Right lobe of liver (tissue), 6 donors: ENCODE measurements at places on chromosomes 2 and 18.

- no peak for DNase-seq
These were observed 68.1 kb downstream of the MYOM1 start for GRCh38 chr18:3151399-3152264.

GRCh38 chr18:5288517-5288935 lies 7.0 kb downstream of the ZBTB14 start:
- DNase-seq = no peak

DNA sequence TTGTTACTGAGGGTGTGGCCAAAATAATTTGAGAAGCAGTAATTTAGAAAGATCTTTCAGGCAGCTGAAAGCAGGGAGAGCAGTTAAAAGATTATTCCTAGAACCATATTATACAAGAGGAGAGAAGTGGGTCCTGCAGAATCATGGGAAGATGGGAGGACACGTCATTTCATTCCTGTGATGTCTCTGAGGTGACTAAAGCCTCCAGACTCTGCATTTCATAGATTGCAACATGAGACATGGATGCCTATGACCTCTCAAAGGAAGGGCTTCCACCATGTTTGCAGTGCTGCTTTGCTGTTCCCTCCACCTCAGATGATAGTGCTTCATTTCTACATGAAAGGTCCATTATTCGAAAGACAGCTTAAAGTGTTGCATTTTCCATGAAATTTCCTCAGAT lies 788.4 kb downstream of the TSN start:
- no peak for DNase-seq

- no peak for DNase-seq
These were observed 49.7 kb downstream of the BABAM2 start for GRCh38 chr2:27940090-27940671.

GRCh38 chr2:16413285-16413684 lies 252.3 kb downstream of the CYRIA start:
- no peak for DNase-seq

- no peak for DNase-seq
These were observed 62.7 kb downstream of the PTRHD1 start for GRCh38 chr2:24730481-24730880.

GRCh38 chr2:10501451-10501961 lies 53.4 kb upstream of the ODC1 start:
- peak; percentile 37 for DNase-seq

DNA sequence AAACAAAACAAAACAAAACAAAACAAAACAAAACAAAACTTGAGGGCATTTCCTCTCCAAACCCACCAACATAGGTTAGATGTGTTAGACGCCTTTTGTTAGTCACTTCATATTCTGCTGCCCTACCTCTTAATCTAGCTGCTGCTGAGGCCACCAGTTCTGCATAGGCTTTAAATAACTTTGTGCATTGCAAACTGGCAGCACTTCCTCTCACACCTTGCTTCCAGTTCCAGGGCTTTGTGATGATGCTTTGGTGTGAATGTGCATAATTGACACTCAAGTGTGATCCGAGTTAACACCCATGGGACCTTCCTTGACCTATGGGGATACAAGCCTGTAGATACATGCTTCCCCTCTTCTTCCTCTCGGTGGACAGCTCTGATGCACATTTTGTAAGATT lies 2.3 kb upstream of the SERPINB11 start:
- no peak for DNase-seq

DNA sequence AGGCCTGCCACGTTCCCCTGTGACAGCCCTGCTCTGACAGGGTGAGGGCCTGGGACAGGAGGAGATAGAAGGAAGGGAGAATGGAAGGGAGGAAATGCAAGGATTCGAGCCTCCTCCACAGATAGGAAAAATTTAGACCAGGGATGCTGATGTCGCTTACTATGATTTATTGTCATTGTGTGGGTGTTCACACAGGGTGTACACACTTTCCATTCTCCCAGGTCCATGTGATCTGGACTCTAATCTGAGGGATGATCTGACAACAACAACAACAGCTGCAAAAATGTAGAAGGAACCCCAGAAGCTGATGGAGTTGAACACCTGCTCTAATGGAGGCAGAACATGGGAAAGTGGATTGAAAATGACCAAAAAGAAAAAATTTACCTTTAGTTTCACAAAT lies 231.7 kb upstream of the TNP1 start:
- DNase-seq = no peak

DNA sequence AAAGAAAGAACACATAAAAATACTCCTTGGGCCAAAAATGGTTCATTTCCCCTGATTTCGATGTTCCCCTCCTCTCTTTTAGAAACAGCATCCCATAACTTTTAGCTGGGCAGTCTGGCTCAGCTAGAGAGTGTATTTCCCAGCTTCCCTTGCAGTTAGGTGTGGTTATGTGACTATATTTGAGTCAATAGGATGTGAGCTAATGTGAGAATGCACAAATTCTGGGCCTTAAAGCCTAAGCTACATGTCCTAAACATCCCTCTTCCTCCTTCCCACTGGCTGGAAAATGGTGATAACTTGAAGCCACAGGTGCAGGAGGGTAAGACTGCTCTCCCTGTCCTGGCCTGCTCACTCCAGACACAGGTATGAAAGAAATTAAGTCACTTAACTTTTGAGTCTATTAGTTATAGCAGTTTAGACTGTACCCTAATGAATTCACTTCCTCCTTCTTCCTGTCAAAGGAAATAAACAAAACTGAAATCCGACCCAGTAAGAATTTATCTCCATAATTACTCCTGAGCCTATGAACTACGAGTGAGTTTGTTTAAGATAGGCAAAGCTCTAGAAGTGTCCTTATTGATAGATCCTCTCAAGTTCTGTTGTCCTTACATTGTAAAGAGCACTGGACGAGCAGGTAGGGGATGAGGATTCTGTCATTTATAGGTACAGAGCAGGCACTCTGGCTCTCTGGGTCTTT lies 177.6 kb downstream of the MTX2 start:
- DNase-seq = no peak

DNA sequence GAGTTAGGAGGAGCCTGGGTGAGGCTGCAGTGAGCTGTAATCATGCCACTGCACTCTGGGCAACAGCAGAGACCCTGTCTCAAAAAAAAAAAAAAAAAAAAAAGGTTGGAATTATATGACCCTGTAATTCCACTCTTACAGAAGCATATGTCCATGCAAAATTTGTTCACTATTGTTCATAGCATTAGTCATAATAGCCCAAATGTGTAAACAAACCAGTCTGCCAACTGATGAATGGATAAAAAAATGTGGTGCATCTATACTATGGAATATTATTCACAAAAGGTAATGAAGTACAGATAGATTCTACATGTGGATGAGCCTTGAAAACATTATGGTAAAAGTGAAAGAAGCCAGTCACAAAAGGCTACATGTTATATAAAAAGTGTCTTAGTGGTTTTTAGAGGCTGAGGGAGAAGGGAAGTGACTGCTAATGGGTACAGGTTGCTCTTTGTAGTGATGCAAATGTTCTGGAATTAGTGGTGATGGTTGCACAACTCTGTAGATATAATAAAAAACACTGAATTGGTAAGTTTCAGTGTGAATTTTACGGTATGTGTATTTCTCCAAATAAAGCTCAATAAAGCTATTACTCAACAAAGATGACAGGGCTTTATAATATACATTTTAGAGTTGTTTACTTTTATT lies 9.4 kb downstream of the COA5 start:
- DNase-seq = no peak

DNA sequence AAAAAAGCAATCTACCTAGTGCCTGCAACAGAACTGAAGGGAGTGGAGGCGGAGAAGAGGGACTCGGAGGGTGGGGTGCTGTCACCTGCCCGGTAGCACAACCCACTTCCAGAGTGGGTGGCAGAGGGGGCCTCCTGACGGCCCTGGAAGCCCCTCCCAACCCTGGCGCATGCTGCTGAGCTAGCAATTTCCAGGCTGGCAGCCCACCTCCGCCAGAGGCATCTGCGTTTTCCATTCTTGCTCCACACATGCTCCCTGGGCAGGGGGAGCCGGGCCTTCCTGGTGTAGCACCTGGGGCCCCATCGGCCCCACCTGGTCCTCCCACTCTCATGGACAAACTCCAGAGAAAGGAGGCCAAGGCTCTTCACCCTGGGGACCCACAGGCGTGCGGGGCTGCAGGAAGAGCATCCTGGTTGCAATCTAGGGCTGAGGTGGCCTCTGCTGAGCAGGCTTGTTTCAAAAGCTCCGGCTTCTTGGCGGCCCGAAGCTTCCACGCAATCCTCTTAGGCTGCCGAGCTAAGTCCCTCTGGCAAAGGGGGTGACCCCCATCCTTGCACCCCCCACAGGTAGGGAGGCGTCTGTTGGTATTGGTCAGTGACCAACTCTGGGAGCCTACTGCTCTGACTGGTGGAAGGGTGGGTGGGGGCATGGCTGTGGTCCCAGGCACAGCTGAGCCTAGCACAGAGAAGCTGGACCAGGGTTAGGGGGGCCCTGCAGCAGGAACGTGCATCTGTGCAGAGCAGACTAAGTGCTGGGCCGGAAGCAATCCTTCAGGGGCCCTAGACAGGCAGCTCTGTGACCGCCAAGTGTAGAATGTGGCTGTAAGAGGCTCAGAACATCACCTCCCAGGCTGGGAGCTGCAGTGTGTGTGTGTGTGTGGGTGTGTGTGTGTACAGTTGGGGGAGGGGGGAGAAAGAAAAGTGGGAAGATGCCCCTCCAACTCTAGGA lies 2.6 kb downstream of the HS6ST1 start:
- no peak for DNase-seq

- DNase-seq = no peak
These were observed 287.4 kb downstream of the PID1 start for GRCh38 chr2:228983700-228984099.

GRCh38 chr18:45415614-45416013 lies 199.7 kb upstream of the SLC14A2 start:
- DNase-seq = no peak

DNA sequence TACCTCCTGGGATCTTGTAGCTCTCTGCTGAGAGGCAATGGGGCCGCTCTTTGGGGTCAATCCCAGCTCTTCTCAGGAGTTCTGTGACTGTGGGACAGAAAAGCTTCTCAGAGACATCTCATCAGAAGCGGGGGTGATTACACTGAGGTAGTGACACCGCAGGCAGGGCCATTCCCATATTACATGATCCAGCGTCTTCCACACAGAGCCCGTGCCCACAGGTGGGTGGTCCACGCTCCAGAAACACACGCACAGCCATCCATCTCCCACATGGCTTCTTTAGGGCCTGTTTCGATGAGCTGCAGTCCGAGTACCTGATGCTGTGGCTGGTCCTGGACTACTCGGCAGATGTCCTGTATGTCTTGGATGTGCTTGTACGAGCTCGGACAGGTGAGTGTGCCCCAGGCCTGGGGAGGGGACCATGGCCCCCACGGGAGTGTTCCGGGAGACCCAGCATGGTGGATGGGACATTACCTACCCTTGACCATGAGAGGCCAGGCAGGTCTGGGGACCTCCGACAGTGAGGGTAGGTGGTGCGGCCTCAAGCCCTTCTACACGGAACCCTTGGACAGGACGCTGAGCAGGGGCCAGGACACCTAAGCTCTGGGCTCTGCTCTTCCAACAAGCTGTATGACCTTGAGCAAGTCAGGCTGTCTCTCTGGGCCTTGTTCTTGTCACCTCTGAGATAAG lies 45.5 kb downstream of the CNGA3 start:
- DNase-seq = no peak

- no peak for DNase-seq
These were observed 646.3 kb upstream of the LRATD1 start for GRCh38 chr2:13986119-13986720.

DNA sequence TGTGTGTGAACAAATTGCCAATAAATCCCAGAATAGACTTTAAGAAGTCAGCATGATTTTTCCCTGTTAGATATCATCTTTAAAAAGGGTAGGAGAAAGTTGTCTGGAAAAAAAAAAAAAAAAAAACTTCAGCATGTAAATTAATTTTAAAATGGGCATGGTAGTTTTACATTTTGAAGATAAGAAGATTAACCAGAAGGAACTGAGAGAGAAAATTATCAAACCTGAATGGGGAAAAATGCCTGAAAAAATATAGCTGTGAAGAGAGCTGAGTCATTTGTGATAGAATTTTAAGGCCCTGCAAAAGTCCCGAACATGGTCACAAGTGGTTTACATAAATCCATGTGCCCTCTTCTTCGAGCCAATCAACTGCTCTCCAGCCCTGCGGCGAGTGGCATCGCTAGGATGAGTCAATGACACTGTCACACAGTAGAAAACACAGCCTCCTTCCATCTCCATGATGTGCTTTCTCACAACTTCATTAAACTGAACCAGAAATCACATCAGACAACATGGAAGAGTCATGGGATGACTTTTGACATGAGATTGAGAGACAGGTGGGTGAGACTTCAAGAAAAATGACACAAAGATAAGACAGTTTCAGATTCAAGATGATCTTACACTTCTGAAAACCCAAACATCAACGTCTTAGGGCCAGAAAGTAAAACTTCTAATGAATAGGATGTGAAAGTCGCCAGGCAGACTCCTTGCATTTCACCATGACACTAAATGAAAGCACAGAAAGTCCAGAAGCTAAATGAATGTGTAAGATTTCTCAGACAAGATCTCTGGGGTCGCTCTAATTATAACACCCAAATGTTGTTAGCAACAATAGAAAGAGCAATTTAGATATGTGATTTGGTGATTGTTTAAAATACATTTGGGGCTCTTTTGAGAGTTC lies 273.0 kb upstream of the ID2 start:
- DNase-seq = no peak

DNA sequence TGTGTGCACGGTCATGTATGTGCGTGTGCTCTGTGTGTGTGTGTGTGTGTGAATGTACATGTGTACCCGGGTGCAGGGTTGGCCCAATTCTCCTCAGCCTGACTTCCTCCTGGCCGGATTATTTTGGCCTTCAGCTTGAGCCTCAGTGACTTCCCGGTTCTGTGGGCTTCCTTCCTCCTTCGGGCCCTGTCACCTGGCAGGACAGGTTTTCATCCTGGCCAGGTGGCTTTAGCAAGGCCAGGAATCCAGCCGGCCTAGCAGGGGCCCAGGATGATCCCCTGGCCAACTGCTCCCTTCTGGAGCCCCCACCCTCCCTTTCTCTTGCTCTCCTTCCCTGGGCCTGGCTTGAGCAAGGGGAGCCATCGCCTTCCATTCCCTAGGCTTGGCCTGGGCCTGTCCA lies 140.5 kb downstream of the INHBB start:
- no peak for DNase-seq

DNA sequence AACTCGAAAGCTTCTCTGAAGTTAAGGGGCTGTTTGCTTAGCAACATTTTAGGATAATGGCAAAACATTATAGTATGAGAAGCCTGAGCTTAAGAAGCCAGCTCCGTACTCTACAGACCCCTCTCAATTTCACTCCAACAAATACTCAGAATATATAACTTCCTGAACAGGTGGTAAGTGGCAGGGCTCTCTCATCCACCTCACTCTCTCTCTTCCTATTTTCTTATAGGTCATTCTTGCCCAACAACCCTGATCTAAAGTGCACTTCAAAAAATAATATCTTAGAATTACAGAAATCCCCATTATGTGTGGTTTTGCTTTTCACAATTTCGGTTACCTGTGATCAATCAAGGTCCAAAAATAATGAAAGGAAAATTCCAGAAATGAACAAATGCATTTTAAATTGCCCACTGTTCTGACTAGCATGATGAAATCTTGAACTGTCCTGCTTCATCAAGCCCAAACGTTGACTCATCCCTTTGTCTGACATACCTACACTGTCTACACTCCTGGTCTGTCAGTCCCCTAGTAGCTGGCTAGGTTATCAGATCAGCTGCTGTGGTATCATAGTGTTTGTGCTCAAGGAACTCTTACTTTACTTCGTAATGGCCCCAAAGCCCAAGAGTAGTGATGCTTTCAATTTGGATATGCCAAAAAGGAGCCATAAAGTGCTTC lies 122.8 kb upstream of the COL5A2 start:
- DNase-seq = no peak

GRCh38 chr18:66707473-66707872 lies 103.6 kb upstream of the CDH19 start:
- no peak for DNase-seq

GRCh38 chr2:30425326-30425725 lies 21.7 kb upstream of the LCLAT1 start:
- DNase-seq = no peak

- peak; percentile 42 for DNase-seq
These were observed 40.7 kb upstream of the GALR1 start for GRCh38 chr18:77208964-77209363.
